ENCODE measurements at places on chromosomes 2 and 18.

DNA sequence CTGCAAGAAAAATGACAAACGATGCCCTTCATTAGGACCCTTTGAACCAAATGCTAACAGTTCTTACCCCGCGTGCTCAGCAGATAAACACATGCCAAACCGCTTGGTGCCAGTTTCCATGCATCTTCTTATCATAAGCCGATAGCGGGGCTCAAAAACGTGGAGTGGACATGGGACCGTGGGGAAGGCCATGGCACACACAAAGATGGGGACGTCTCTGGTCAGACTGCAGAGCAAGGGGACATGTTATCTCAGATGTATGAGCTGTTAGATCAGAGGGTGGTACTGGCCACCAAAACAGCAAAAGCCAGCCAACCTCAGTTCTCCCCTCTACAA, 28.2 kb downstream of the LONRF2 start:
- no peak for DNase-seq

DNA sequence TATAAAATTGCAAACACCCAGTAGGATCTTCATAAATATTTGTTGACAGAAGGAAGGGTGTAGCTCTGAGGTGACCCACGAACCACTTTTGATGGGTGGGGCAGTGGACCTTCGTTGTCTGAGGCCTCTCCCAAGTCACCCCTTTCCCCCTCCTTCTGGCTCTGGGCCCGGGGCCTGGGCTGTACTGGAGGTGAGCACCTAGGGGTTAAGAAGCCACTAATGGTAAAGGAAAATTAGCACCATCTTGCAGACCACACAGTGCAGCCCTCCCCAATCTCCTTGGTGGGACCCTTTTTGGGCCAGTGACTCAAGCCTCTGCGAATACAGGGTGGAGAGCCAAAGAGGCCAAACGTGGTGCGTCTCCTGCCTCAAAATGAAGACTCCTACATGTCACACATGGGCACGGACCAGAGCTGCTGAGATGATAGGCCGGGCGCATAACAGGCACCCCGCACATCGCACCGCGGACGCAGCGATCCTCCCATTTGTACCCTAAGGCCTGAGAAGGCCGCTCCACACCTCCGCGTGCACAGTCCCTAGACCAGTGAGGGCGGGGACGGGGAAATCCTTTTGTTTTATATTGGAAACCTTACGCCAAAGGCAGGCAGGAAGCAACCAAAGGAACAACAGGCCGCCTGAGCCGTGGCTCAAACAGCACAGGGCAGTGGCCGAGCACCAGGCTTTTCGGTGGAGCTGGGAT, 31.9 kb upstream of the ATP6V1B1 start:
- no peak for DNase-seq

DNA sequence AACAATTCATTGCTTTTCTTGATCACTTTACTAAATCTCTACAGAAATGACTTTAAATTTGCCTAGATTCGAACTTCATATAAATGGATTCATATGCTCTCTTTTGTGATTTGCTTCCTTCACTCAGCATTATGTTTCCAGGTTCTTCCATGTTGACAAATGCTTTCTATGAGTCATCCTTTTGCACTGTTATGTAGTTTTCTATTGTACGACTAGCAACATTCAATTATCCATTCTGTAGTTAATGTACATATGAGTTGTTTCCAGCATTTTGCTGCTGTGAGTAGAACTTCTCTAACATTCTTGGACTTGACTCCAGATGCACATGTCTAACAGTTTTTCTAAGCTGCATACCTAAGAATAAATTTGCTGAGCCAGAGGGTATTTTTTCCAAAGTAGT, 66.5 kb upstream of the NEUROD1 start:
- no peak for DNase-seq

GRCh38 chr2:193480187-193480586, 1285.5 kb upstream of the TMEFF2 start:
- no peak for DNase-seq

DNA sequence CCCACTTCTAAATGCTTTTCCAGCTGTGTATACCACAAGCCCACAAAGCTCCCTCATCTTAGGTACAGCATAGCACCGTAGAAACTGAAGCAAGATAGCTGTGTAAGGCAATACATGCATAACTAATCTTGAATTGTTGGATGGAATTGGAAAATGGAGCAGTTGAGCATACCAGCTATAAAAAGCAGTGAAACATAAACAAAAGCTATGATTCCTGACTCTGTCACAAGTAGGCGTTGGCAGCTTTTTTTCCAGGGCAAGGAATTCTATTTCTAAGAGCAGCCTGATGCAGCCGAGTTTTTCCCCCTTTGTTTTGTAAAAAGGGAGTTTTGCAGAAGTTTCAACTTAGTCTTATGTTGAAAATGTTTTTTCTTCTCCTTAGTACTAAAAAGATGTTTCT, 32.4 kb downstream of the MOGAT1 start:
- no peak for DNase-seq

DNA sequence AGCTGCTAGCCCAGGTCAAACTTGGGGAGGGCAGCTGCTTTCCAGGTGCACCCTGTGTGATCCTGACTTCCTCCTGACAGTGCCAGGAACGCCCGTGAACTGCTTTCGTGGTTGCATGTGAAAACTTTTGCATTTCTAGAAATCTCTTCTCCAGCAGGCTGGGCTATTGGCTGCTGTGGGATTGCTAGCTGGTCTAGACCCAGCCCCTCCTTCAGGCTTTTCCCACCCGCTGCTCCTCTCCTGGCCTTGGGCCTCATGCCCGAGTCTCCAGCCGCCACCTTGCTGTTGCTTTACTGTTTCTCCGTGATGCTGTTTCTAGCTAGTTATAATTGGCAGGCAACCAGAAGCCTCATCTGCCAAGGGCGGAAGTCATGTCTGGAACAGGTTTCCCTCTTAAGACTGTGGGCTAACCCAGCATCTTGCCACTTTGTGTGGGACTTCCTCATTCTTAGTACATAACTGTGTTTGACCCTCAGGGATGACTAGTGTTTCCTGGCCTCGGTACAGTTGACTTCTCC, 27.0 kb upstream of the MGAT4A start:
- no peak for DNase-seq

DNA sequence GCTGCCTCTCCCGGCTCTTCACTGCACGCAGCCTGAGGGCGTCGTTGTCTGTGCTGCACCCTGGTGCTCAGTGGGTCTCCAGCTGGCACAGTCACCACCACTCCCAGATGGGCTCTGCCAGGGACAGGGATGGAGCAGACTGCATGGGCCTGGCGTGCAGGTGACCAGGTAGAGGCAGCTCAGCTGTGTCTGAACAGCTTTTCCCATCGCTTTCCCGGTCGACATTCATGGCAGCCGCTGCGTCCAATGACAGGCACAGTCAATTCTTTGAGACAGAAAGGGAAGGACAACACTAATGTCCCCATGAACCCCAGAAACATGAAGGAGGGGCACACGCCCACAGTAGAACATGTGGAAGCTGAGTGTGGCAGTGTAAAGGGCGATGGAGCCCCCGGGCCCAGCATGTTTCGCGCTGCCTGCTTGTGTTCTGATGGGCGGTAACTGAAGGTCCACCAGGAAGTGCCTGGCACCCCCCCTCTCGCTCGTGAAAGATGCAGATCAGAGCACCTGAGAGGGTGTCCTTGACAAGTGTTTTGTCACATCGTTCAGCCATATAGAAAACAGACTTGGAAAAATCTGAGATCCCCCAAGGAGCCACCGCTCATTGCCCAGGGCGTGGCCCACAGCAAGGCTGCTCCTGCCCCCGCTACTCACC, 122.4 kb downstream of the NFATC1 start:
- DNase-seq, result no peak

- DNase-seq, result no peak
Observed at GRCh38 chr2:228866781-228867180, 404.3 kb downstream of the PID1 start.

- DNase-seq, result no peak
Observed at GRCh38 chr2:170822290-170823087, 5.8 kb downstream of the GAD1 start.

DNA sequence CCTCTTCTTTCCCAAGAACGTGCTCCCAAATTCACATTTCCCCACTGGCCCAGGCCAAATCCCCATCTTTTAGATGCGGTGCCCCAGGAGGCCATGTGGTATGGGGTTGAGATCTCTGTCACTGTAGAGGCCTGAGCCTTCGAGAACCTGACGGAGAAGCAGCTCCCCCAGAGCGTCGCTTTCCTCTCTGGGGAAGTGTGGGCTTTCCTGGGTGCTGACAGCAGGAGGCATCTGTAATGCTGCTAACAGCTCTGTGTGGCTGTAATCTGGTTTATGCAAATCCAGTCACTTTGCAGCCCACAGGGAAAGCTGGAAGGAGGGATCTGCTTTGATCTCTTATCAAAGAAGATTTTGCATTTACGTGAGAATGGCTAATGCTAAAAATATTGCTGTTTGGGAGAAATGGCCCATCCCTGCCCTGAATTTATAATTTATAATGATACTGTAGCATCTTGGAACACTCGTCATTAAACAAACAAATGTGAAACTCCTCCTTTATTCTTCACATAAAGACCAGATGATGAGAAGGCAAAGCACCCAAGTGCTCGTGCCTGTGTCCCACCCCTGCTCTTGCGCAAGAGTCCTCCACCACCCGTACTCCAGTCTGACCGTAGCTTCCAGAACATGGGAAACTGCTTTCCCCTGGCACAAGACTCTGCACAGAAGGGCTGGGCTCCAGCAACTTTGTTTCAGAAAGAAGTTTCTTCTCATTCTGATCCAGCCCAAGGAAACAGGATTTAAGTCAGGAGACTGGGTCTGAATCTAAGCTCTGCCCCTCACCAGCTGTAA, 109.9 kb upstream of the EPC2 start:
- DNase-seq, result no peak

GRCh38 chr18:56115071-56116015, 523.0 kb downstream of the TXNL1 start:
- DNase-seq, result no peak

GRCh38 chr2:41329040-41329439, 718.8 kb upstream of the PKDCC start:
- no peak for DNase-seq

DNA sequence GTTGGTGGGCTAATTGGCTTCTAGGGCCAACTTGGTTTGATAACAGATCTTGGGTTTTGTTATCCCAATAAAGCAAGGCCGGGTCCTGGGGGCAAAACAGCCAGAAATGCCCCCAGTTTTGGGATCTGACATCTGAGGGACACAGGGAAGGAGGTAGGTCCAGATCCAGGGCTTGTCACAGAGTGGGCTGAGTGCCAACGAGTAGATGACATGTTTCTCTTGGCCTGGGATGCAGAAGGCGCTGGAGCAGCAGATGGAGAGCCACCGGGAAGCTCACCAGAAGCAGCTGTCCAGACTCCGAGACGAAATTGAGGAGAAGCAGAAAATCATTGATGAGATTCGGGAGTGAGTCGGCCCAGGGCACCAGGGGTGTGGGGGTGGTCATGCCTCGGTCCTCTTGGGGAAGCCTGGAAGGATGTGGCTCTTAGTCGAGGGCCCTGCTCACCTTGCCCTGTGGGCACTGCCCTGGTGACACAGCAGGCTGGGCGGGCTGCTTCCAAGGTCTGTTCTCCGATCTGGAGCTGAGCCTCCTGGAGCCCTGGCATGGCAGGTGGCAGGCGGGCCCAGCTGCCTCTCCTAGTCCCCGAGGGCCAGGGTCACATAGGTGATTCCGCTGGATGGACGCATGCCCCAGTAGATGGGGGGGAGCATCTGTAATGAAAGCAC, 40.2 kb upstream of the LYPD6B start:
- DNase-seq, result no peak

DNA sequence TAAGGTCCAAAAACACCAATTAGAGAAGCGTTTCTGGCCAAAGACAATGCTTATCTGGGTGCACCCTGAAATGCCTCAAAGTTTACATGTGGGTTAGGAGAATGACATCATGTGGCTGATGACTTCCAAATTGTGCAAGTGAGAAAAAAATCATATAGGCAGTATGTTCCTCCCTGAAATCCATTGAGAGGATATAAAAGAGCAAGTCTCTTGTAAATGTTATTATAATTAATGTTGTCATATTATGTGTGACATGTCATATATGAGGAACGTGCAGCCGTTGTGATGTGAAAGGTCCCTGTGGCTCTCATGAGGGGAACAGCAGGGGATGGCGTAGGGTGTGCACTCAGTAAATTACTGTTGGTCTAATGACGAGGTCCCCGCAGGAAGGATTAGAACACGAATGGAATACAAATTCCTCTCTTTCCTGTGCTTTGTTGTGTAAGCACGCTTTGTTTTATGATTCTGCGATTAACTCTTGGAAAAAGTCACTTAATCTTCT, 290.8 kb downstream of the PRKCE start:
- DNase-seq, result no peak

- no peak for DNase-seq
Observed at GRCh38 chr2:195022508-195022830, 634.6 kb upstream of the SLC39A10 start.

DNA sequence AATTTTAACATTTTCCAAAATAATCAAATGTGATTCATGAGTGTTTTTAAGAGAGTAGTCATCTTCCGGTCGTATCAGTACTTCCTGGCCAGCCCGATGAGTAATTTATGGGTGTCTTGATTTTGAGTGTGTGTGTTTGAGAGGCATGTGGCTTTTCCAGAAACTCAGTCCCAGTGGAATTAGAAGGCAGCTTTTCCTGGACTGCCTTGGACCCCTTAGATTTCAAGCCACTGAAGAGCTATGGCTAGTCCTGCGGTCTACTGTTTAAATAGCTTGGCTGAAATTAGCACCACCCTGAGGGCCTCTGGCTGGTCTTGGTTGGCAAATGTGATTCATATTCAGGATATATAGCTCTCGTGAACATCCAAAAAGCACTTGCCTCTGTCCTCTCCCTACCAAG, 59.4 kb downstream of the HK2 start:
- no peak for DNase-seq

GRCh38 chr18:49342690-49343089, 117.8 kb downstream of the DYM start:
- no peak for DNase-seq

DNA sequence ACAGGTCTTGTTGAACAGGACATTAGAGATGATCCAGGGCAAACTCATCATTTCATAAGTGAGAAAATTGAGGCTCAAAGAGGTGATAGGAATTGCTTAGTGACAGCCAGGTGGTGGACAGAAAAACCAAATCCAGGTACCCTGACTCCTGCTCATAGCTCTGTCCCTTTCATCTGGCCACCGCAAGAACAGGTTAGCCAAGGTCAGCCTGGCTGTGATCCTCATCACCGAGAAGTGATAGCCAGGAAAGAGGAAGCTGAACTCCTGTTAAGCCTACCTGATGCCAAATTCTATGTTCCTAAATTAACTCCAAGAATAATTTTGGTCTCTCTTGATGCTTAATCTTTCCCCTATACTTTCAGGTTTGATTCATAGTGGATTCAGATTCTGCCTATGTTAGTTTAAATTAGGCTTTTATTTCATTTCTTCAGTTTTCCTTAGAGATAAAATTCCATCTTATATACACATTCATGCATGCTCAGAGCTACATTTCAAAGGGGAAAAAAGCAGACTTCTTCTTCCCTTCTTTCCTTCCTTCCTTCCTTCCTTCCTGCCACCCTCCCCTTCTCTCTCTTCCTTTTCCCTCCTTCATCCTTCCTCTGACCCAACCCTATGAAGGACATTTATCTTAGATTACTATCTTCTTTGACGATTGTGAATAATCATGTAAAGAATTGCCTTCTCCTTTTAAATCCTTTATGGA, 17.3 kb upstream of the CRIM1 start:
- DNase-seq, result no peak

All from stimulated activated CD4-positive, alpha-beta T cell treated with anti-CD3 and anti-CD28 coated beads, Interleukin-2, amount 100 ng/mL, for 4 hours (primary cell).